Cerebellar cortex (tissue), 1 donor: ENCODE measurements at places on chromosomes 2 and 18.

DNA sequence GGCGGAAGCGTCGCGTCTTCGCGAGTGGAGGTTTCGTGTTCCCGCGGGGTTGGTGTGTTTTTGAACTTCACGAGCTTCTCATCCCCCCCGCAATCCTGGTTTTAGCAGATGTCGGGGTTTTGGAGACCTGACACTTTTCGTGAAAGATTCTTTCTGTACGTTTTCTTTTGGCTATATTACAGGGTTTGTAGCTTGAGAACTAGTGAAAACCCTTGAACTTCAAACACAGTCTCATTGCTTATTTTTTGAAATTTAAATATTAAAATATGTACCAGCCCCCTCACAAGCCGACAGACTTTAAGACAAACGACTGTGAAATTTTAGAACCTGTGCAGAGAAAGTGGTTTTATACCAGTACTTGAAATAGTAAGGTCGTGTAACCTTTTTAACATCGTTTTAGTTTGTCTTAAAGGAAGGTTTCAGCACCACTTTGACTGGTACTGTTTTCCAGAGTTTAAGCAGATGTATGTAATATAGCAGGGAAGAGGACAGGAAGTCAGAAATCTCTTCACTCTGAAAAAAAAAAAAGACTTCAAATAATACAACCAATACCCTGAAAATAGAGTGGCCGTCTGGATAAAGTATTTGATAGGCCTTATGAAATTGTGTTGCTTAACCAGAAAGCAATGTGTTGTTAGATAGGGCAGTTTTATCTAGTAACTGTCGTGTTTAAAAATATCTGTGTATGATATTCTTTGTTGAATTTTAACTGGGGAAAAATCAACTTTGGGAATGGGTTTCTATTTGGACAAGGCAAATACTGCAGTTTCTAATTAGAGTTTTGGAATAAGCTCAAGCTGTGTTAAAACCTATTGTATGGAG lies 1.4 kb downstream of the SPATS2L start:
- DNase-seq = peak; percentile 48

DNA sequence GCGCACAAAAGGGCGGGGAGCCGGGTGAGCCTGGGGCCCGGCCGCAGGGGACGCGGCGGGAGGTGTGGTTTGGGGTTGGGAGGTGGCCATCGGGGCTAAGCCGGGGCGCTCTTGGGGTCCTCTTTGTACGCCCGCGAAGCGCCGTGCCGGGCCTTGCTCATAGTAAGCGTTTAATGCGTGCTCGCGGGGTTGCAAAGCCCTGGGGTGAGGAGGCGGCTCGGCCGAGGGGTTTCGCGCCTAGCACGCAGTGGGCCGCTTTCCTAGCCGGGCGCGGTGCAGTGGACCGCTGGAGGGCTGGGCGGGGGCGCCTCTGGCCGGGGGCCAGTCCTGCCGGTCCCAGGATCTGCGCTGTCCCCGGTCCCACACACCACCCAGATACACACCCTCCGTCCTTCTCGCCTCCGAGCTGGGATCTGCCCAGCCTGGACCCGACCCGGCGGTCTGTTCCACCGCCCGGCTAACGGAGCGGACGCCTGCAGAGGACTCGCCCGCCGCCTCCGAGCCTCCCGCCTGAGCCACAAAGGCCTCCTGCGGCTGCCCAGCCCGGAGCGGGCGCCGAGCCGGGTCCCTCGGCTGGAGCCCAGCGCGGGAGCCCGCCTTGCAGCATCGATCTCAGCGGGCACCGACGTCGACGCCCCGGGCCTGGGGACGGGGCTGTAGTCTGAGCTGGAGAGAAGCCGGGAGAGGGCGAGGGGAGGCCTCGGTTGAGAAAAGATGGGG lies 564 bp downstream of the DPYSL5 start:
- DNase-seq = peak; percentile 19

- DNase-seq = peak; percentile 48
Observed at GRCh38 chr18:3151399-3152264, 68.1 kb downstream of the MYOM1 start.

- no peak for DNase-seq
Observed at GRCh38 chr2:152651834-152652233, 65.4 kb downstream of the PRPF40A start.

GRCh38 chr18:25289001-25289631 lies 62.9 kb downstream of the ZNF521 start:
- peak; percentile 51 for DNase-seq

- no peak for DNase-seq
Observed at GRCh38 chr2:168998609-168999211, 32.4 kb downstream of the ABCB11 start.

DNA sequence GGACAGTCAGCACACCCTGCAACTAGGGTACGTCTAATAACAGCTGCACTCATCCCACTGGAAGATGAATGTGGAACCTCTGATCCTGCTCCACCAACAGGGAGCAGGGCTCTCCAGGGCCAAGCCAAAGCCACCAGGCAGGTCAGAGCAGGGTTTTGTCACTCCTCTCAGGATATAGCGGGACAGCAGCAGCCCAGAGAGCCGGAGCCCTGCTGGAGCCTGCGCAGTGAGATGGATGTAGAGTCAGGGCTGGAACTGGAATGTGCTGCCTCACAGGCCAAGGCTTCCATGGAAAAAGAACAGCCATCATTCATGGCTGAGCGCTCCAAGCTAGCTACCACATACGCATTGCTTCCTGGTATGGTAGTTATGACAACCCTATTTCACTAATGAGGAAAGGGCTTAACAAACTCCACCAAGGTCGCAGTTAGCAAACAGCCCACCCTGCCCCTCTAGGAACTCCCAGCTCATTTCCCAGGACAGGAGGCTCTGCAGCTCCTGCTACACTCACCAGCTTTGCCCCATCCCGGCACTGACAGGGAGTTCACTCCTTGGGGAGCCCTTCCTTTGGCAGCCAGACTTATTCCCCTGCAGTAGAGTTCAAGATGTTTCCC lies 85.2 kb downstream of the HS1BP3 start:
- no peak for DNase-seq

DNA sequence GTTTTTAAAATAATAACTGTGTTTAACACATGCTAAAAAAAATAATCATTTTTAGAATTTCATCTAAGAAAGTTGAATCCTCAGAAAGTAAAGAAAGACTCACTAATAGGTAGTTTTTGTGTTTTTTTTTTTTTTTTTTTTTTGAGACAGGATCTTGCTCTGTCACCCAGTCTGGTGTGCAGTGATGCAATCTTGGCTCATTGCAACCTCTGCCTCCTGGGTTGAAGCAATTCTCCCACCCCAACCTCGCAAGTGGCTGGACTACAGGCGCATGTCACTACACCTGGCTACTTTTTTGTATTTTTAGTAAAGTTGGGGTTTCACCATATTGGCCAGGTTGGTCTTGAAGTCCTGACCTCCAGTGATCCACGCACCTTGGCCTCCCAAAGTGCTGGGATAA lies 7.1 kb downstream of the CKAP2L start:
- no peak for DNase-seq

DNA sequence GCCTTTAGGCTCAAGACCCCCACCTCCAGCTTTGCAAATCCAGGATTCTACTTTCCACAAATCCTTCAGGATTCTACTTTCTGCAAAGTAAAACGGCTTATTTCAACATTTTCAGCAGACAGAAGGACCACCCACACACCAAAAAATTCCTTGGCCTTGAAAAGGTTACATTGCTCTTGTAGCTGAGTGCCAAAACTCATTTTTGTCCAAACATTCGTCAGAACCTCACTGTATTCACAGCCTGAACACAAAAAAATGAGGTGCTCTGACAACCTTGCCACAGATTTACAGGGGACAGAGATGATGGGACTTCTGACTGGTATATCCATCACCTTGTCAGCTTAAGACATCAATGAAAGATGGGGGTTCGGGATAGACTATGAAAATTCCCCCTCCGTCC lies 63.0 kb upstream of the COX7A2L start:
- DNase-seq = no peak

DNA sequence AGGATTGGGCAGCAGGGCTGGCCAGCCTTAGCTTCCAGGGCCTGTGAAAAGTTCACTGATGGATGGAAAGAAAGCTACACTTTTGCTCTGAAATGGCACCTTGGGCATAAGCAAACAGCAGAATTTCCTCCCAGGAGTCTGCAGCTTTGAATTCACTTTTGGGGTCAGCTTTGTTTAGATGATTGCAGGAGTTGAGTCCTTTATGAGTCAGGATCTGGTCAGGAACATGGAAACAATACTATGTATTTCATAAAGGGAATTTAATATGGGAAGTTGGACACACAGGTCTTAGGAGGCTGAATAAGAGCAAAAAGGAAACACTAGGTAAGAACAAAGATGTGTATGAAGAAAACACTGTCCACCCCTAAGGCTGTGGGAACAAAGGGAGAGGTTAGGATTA lies 345.3 kb downstream of the TSN start:
- no peak for DNase-seq

- no peak for DNase-seq
Observed at GRCh38 chr2:235006986-235007385, 55.2 kb downstream of the SH3BP4 start.
